ENCODE measurements at places on chromosomes 2 and 18.

DNA sequence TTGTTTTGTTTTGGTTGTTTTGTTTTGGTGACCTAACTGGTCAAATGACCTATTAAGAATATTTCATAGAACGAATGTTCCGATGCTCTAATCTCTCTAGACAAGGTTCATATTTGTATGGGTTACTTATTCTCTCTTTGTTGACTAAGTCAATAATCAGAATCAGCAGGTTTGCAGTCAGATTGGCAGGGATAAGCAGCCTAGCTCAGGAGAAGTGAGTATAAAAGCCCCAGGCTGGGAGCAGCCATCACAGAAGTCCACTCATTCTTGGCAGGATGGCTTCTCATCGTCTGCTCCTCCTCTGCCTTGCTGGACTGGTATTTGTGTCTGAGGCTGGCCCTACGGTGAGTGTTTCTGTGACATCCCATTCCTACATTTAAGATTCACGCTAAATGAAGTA, at the start of gene TTR:
TTR (plus strand) TSS at position 250 of the 400 bp plus-strand sequence; CDS start at position 276, 26 bp downstream.
- no peak for DNase-seq

GRCh38 chr18:21083017-21083416, 28.6 kb downstream of the ROCK1 start:
- no peak for DNase-seq

DNA sequence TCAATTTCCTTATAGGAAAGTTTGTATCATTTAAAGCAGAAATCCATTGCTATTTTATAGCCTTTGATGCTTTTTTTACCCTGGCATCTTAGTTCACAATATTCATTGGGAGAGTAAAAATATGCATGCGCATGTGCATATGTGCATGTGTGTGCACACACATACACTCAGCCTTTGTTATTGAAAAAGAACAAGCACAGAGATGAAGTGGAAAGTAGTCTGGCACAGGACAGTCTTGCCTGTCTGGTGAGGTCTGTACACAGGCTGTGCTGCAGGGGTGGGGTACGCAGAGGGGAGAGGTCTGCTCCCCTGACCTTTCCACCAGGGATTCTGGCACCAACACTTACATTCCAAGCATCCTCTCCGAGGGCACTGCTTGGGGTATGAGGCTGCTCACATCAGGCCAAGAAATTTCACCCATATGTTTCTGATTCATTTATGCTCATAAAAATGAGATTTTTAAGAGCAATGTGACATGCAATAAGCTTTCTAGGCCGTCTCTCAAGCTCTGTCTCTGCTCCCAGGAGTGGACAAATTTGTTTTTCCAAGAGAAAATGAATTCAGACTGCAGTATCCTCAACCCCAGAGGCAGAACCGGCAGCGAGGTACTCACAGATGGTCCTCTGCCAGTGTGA, 237.2 kb downstream of the INSIG2 start:
- no peak for DNase-seq

DNA sequence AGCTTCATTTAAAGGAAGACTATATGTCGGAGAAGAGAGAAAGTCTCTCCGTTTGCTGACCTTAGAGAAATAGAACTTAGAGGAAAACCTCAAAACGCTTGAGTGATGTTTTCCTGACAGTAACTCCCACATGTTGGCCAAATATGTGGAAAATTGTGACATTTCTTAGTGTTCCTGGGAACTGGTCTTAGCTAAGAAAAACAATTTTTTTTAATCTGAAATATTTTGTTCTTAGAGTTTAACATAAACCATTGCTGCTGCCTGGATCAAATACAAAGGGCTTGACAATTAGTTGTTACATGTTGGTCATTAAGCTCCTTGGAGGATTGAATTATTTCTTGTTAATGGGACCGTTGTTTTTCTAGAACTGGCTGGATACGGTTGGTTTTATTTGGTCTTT, 16.3 kb downstream of the DYNC2LI1 start:
- no peak for DNase-seq

DNA sequence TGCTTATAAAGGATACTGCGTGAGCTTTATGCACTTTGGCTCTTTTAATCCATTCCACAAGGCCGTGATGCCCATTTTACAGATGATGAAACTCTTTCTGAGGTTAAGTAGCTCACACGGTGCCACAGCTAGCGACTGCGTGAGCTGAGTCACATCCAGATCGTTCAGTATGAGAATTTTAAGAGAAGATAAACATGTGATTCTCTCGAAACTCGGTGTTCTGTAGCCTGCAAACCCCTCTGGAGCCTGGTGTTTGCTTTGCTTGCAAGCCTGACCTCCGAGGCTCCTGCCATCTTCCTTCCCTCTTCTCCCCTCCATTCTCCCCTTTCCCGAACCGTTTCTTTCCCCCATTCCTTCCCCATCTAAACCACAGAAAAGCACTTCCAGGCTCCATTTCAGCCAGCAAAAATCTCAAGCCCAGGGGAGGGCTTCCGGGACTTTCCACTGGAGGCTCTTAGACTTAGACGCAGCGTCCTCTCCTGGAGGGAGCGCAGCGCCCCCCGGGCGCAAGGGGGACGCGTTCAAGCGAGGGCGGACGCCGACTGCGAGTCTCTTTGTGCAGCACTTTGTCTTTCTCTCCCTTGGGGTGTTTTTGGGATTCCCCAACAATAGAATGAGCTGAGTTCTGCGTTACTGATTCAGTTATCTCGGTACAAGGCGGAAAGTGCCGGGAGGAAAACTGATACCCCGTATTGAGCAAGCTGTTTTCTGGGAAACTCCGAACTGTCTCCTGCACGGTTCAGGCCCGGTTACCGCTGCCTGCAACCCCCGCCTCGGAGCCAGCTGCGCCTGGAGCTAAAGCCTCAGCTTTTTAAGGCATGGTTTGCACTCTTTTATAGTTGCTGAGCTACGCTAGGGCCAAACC, 38.0 kb downstream of the CYP1B1 start:
- DNase-seq, result no peak

DNA sequence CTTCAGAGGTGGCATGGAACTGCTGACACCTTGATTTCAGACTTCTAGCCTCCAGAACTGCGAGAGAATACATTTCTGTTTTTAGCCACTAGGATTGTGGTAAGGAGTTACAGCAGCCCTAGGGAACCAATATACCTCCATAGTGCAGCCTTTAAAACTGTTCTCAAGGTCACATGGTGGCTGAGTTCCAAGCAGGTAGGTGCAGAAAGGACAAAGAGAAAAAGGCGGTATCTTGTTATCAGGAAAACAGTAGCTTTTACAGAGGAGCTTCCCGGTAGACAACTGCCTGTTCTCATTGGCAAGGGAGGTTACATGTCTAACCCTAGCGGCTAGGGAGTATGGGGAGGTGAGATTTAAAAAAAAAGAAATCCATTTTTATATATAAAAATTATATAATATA, 96.2 kb upstream of the BCL2L11 start:
- no peak for DNase-seq

GRCh38 chr2:122028371-122029100, 273.1 kb downstream of the TSN start:
- no peak for DNase-seq

- DNase-seq, result no peak
Observed at GRCh38 chr2:100568989-100569388, 6.2 kb downstream of the PDCL3 start.

- DNase-seq, result no peak
Observed at GRCh38 chr2:189522435-189523151, 58.0 kb downstream of the SLC40A1 start.

- no peak for DNase-seq
Observed at GRCh38 chr18:79018911-79019310, 39.3 kb downstream of the SALL3 start.

DNA sequence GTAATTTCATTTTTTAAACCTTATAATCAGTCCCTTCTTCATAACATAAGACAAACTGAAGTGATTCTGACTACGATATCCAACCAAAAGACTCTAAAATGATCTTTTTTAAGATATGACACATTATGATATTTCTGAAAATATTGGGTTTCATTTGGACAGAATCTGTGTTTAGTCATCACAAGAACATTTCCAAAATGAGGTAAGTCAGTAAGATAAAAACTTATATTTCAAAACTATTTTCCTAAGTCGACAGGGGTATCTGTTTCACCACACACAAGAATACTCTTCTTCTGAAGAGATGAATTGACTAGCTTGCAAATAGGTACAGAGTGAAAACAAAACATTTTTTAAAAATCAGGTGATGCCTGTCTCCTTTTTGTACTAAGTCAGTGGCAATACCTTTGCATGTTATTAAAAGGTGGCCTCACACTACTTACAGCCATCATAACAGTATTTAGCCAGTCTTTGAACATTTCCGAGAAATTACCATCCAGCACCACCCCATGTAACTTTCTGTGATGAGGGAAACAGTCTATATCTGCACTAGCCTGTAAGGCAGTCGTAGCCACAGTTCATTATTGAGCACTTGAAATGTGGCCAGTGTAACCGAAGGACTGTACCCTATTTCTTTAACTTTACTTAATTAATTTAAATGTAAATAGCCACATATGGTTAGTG, 13.5 kb downstream of the STK39 start:
- no peak for DNase-seq

GRCh38 chr18:76805221-76805620, 17.1 kb upstream of the ZNF236 start:
- DNase-seq, result no peak

DNA sequence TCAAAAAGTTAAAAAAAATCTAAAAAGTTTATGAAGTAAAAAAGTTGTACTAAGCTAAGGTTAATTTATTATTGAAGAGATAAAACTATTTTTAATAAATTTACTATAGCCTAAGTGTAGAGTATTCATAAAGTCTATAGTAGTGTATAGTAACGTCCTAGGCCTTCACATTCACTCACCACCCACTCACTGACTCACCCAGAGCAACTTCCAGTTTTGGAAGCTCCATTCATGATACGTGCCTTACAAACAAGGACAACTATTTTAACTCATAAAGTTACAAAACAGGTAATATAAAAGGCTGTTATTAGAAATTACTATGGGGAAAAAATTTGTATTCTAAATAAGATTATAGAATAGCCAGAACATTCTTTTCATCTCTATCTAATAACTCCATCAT, 158.9 kb upstream of the FN1 start:
- DNase-seq, result no peak

DNA sequence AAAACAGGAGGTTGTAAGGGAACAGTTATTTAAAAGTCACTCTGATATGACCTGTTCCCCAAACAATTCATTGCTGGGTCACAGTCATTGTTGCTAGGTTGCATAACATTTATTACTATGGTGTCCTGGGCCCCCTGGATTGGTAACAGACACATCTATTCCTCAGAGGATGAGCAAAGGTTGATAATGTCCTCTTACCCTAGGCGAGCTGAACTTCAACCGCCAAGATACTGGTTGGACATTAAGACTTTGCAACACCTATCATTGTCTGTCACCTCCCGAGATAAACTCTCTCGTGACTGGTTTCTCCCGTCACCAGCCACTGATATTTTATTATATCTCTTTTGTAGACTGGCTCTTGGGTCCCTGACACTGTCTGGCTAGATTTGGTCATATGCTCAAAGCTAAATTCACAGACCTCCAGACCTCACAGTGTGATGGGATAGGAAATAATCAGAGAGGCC, 361.3 kb downstream of the ZNF521 start:
- DNase-seq, result no peak

DNA sequence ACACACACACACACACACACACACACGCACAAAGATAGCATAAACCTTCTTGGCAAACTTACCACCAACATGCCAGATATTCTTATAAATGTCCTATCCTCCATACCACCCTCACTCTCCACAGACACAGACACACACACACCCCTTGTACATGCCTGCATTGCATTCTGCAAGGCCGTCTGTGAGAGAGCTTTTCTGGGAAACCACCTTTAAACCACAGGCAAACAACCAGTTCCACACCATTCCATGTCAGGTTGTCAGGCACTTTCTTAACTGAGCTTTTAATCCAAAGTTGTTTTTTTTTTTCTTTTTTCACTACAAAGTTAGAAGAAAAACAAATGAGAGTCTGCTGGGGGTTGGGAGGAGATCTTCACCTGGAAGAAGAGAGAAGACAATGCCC, 221.1 kb downstream of the C1D start:
- no peak for DNase-seq

GRCh38 chr2:227818675-227819397, 5.2 kb downstream of the CCL20 start:
- DNase-seq, result no peak

GRCh38 chr2:78431241-78431640, 594.3 kb upstream of the REG3G start:
- no peak for DNase-seq

- DNase-seq, result no peak
Observed at GRCh38 chr2:12694990-12695774, 21.6 kb upstream of the TRIB2 start.

DNA sequence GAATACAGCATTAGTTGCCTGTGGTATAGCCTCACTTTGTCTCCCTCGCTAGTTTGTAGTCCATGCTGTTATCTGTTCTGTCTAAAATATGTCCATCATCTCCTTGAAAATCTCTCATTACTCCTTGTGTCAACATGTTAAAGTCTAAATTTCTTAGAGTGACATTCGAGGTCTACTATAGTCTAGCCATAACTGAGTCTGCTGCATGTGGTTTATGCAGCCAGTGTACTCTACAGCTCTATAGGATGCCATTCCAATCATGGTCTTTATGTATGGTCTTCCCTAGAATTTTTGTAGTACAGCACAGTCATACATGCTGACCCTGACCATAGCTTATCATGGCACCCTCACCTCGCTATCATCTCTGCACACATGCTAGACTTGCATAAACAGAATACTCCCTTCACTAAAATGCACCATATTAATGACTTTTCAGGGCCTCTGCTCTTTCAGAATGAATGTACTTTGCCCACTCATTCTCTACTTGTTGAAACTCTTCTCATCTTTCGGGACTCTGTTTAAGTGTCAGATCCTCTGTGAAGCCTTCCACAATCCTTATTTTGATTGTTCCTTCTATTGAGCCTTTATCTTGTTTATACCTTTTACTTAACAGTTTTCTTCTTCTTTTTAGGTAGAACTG, 12.8 kb downstream of the TANK start:
- no peak for DNase-seq

DNA sequence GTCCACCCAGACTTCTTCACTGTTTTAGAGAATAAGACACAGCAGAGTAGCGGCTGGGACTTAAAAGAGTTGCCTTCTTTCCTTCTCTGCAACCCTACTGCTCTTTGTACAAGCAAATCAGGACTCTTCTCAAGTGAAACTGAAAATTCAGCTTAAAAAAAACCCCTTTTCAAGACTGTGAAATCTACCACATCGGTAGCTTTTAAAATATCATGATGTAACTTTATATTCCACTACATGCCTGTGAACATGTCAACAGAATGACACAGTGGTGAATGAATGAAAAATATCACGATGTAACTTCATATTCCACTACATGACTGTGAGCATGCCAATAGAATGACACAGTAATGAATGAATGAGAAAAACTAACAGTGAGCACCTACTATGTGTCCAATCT, 53.4 kb downstream of the TCF4 start:
- DNase-seq, result no peak

GRCh38 chr2:21559351-21559750, 435.6 kb downstream of the TDRD15 start:
- DNase-seq, result no peak

- DNase-seq, result no peak
Observed at GRCh38 chr2:186543561-186544131, 46.2 kb upstream of the ITGAV start.

DNA sequence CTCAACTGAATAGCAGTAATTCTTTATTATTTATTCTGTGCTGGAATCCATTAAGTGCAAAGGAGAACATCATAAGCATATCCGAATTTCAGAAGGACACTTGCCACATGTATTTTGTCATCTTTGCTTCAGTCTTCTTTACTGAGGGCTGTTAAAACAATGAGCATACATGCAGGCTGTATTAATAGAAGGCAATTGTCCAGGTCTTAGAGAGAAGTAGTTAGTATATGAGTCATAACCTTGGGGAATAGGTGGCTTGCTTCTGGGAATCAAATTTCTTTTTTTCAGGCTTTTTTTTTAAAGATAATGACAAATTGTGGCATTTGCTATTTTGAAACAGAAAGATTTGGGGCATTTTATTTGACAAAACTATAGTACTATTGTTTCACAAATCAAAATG, 773.5 kb downstream of the CNTNAP5 start:
- DNase-seq, result no peak

Data from activated CD8-positive, alpha-beta memory T cell treated with anti-CD3 and anti-CD28 coated beads for 1 hour (primary cell).